ENCODE measurements at places on chromosomes 7 and 10.

DNA sequence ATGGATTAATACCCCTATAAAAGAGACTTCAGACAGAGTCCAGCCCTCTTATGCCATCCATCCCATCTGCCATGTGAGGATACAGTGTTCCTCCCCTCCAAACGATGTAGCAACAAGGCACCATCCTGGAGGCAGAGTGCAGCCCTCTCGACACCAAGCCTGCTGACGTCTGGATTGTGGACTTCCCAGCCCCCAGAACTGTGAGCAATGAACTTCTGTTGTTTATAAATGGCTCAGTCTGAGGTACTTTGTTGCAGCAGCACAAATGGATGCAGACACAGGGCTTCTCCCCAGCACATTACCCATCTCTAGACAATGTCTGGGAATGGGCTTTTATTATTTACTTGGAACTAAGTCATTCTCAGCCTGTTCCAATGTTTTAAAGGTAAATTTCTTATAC is 195.6 kb downstream of the WDR37 start:
- no peak for DNase-seq

DNA sequence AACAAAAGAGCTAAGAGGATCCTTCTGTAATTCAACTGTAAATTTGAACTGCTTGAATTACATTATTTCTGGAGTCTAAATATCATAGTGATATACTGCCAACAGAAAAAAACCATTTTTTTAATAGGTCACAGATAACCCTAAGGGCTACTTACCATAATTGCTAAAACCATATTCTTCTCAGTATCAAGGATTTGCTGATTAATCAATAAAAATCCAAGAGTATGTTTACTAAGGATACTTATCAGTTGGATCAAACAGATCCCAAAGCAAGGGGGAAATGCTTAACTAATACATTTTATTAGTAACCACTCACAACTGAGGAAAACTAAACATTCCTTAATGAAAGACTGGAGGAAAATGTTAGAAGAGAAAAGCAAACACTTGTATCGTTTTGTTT is 166.0 kb downstream of the PIP4K2A start:
- DNase-seq, result no peak

GRCh38 chr10:128161031-128161430 is 34.8 kb upstream of the MKI67 start:
- no peak for DNase-seq

DNA sequence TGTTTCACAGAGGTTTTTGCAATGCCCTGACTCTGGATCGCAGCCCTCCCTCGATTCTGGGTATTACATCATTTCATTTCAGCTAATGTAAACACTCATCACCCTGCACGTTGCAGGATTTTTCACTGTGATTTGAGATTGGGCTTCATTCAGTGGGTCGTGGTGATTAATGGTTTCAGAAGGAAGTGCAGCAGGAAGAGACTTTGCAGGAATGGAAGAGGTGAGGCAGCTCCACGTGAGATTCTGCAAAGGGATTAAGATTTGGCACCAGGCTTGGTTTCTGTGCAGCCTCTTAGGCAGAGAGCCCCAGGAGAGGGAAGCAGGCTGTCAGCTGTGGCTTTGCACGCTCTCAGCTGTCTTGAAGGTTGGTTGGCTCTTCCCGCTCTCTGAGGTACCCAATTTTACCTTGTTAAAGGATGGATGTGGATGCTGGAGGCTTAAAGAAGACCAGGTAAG is 95.2 kb downstream of the PLCE1 start:
- peak; percentile 55 for DNase-seq

- DNase-seq, result no peak
Observed at GRCh38 chr10:1199345-1199673, 143.1 kb downstream of the WDR37 start.

Measured in MG63 (cell line).